ENCODE measurements at places on chromosomes 5 and 9.

DNA sequence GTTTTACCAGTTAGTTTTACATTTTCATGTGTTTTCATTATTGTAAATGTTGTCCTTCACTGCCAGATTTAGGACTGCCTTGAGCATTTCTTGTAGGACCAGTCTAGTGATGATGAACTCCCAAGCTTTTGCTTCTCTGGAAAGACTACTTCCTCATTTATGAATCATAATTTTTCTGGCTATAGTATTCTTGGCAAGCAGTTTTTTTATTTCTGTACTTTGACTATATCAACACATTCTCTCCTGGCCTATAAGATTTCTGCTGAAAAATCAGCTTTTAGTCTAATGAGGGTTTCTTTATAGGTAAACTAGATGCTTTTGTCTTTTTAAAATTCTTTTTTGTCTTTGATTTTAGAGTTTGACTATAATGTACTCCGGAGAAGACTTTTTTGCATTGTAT, 256.8 kb upstream of the GRAMD2B start:
- no peak for DNase-seq

DNA sequence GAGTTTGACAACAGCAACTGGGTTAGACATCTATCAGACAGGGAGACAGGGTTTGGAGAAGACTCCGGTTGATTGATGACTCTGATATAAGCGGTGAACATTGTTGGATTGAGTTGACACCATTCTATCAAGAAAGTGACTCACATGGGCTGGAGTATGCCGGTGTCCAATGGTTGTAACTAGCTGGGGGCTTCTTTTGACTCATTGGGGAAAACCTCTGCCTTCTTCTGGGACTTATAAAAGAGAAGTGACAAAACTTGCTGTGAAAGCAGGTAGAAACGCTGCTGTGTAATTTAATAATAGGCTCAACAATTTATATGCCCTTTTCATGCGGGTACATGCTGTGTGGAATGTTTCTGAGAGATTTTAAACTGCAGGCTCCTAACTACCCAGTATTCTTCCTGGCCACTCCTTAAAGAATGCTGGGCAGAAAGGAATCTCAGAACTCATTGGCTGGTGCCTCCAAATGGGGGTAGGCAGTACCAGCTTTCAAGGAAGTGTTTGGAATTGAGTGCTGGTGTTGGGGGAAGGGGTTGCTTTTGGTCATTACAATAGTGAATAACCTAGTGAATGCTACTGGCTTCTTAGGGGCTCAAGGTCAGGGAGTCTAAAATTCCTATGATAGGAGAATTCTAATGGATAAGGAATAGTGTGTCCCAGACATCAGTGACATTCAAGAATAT, 43.9 kb downstream of the FYB1 start:
- DNase-seq = no peak

- no peak for DNase-seq
Measured at GRCh38 chr5:27491047-27491446, 452.7 kb upstream of the CDH9 start.

DNA sequence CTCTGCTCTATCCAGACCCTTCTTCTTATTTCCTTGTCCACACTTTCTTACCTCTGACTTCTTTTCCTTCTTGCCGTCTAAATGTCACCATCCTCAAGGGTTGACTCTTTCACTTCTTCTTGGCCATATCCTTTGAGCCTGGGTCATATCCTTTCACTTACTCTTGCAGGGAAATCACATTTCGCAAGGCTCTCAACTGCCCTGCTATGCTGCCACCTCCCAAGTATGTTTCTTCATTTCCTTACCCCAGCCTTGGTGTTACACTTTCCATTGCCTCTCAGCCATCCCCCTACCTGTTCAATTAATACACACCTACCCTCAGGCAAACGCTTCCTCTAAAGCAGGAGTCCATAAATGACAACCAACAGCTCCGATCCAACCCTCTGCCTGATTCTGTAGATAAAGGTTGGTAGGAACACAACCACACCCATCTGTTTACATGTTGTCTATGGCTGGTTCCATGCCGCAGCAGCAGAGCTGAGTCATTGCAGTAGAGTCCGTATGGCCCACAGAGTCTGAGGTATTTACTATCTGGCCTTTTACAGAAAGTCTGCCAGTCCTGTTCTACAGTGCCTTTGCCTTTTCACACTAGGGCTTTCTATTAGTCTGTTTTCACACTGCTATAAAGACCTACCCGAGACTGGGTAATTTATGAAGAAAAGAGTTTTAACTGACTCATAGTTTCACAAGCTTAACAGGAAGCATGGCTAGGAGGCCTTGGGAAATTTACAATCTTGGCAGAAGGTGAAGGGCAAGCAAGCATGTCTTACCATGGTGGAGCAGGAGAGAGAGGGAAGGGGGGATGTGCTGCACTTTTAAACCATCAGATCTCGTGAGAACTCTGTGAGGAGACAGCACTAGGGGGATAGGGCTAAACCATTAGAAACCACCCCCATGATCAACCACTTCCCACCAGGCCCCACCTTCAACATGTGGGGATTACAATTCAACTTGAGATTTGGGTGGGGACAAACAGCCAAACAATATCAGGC, 97.9 kb downstream of the SV2C start:
- DNase-seq = no peak

All from T1000 (cell line).